ENCODE measurements at places on chromosomes 1 and 21. TPM values are rescaled to one million over a fixed set of nuclear protein-coding genes. Genes with fewer than 3 reads are reported as not detected.

MYOC gene
- not detected for total RNA-seq

- DNase-seq = no peak
These were observed 40.9 kb downstream of the KCNK1 start for GRCh38 chr1:233654658-233655280.

L1TD1 gene
- total RNA-seq = not detected

DNA sequence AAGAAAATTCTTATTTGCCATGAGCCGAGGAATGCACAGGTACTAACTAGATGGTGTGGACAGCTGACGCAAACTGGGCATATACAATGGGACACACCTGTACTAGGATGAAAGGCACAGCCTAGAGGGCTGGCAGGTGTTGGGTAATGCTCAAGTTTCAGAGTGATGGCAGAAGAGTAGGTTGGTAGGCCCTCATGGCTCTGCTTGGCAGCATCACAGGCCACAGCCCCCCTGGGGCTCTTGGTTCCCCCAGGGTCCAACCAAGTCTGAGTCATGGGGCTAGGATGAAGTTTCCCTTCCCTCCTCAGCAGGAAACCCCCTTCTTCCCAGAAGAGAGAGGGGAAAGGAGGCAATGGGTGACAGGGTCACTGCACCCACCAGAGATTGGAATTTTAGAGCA is 35.2 kb downstream of the SPEN start:
- no peak for DNase-seq

DNA sequence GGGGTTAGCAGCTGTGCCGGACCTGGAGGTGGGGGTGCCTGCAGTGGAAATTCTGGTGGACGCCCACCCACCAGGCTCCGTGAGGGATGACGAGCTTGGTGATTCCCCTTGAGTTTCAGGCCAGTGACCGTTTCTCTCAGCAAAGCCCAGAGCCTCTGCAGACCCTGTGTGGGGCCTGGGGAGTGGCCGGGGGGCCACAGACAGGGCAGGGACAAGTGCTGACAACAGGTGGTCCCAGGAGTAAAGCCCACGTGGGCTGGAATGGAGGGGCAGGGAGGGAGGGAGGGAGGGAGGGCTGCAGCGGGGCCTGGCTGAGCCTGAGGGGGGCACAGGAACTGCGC is 52.8 kb downstream of the COL18A1 start:
- DNase-seq = no peak

- no peak for DNase-seq
These were observed 157.8 kb downstream of the SDCCAG8 start for GRCh38 chr1:243413431-243414151.

DNA sequence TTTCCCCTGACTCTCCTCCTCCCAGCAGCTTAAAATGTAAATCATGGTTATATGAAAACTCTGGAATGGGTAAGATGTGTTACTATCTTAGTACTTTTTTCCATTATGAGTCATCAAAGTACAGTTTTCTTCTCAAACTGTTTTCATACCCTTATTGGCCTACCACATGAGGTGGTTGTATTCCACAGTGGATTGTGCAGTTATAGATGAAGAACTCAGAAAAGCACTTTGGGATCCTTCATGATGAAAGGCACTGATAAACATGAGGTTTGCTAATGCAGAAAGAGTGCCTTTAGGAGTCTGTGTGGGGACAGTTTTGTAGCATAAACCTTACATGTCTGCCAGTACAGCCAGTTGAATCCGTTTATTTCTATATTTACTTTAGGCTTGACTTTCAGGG is 32.0 kb upstream of the MYOCOS start:
- DNase-seq = no peak

GRCh38 chr1:115092175-115092574 is 2.9 kb upstream of the TSPAN2 start:
- DNase-seq = no peak

GRCh38 chr1:172642970-172643369 is 15.9 kb upstream of the FASLG start:
- peak; percentile 73 for DNase-seq

DDR2 gene
- 3.4 TPM for total RNA-seq

DNA sequence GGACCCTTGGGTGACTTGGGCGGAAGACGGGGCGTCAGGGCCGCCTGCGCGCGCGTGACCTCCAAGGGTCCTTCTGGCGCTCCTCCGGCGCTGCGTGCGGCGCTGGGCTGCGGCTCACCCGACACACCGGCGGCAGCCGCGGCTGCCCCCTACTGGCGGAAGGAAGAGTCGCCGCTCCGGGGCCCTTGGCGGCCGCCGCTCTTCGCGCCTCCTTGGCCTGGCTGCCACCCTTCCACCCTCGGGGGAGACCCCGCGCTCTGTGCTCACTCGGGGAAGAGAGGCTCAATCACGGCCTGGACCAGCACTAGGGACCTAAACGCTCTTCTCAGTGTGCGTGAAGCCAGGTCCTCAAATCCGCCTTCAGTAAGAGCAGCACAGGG is 89.7 kb downstream of the DMRTA2 start:
- DNase-seq = peak; percentile 30

DNA sequence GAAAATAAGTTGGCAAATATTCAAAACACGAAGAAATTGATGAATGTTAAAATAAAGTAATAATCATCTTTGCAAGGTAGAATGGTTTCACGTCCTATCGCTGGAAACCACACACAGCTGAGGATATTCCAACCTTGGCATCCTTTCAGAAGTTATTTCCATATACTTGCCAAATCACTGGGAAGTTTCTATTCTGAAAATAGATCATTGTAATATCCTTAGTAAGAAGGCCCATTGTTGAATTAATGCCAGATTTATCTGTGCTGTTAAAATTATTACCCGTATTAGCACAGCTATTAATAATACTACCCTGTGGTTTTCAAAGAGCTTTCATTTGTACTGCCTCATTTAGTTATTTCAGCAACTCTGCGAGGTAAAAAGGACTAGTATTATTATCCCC is 81.1 kb downstream of the OLFM3 start:
- DNase-seq = no peak

DNA sequence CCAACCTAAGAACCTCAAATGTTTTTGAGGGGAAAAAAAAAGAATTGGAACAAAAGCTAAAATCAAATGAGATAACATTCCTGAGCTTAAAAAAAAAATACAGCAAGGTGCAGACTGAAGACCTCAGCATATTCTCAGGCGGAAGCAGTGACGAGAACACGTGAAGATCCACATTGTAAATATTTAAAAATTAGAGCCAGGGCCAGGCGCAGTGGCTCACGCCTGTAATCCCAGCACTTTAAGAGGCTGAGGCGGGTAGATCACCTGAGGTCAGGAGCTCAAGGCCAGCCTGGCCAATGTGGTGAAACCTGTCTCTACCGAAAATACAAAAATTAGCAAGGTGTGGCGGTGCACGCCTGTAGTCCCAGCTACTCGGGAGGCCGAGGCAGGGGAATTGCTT is 15.7 kb downstream of the TFB2M start:
- DNase-seq = no peak

Measured in lung microvascular endothelial cell (primary cell).